ENCODE measurements at places on chromosomes 1 and 21. TPM values are rescaled to one million over a fixed set of nuclear protein-coding genes. Genes with fewer than 3 reads are reported as not detected.
A peak's percentile ranks its signal among the peaks of the same experiment; 100 is the strongest.

DNA sequence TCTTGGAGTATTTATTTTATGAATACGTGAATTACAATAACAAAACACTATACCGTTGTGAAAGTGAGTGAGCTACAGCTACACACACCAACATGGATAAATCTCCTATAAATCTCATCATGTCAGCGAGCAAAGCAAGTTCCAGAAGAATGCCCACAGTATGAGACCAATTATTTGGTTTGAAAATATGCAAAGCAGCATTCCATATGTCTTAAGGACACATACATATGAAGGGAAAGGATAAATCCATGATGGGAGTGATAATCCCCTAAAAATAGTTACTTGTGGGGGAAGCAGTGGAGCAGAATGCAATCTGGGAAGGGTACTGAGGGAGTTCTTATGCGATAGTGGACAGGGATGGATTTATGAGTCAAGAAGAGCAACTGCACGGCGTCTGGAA is 261.3 kb downstream of the DISC1 start:
- no peaks in the 10 kb centered on the region for H3K27me3 ChIP-seq
- DNase-seq: no peak
- H3K4me1 ChIP-seq: no peaks in the 10 kb centered on the region
- H3K27ac ChIP-seq: no peak overlapping the region

DNA sequence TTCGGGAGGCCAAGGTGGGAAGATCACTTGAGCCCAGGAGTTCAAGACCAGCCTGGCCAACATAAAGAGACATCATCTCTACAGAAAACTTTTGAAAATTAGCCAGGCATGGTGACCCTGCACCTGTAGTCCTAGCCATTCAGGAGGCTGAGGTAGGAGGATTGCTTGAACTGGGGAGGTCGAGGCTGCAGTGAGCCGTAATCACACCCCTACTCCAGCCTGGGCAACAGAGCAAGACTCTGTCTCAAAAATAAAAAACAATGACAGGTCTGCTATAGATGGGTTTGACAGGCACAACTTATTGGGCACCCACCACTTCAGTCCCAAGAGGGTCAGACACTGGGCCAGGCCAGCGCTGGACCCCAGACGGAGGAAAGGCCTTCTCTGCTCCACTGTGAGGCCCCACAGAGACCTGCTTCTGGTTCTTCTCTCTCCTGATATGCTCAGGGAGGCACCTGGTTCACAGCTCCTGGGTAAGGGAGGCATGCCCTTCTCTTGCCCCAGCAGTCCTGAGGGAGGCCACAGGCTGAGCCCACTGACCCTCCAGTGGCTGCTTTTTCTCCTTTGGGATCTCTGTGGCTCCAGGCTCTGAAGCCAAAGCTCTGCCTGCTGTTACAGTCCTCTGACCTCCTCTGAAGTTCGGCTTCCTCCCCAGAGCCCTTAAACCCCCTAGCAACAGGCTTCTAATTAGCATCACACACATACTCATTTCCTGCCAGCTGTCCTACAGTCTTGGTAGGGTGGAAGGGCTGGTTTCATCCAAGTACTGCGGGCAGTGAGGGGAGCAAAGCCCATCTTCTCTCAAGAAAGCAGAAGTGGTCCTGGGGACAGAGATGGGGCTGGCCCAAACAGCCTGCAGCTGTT is 14.4 kb downstream of the S100A16 start:
- no peak overlapping the region for H3K4me3 ChIP-seq
- peak overlapping the region; percentile 85 for H3K27ac ChIP-seq
- H3K27me3 ChIP-seq: no peaks in the 10 kb centered on the region
- peaks cover 14% of the 10 kb centered on the region for H3K4me1 ChIP-seq

GRCh38 chr1:181111559-181111958 is 23.1 kb downstream of the IER5 start:
- no peaks in the 10 kb centered on the region for H3K27me3 ChIP-seq
- no peak overlapping the region for H3K27ac ChIP-seq
- DNase-seq: no peak
- no peak overlapping the region for H3K4me3 ChIP-seq
- H3K36me3 ChIP-seq: no peaks in the 10 kb centered on the region

Gene PCAT6
- not detected for total RNA-seq

Gene RGS8
- total RNA-seq: not detected
